SHP77 treated with DMSO at 0.1 percent for 48 hours (cell line): ENCODE measurements at places on chromosomes 1 and 21.

DNA sequence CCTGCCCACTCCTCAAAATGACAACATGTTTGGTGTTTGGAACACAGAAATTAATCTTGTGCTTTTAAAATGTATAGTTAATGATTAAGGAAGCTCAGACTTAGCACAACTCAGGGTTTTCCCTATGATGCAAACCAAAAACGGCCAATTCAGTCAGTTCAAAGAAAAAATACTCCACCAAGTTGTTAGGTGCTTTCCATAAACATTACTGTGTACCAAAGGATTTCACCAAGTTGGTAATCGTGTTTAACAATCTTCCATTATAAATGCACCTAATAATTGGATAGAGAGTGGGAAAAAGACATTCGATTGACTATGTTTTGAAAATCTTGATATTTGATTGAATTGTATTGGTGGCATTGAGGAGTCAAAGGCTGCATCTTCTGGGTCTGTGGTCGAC is 33.3 kb upstream of the DUSP10 start:
- no peak for DNase-seq

- DNase-seq: no peak
Measured at GRCh38 chr1:157978586-157979403, 14.7 kb upstream of the KIRREL1 start.

DNA sequence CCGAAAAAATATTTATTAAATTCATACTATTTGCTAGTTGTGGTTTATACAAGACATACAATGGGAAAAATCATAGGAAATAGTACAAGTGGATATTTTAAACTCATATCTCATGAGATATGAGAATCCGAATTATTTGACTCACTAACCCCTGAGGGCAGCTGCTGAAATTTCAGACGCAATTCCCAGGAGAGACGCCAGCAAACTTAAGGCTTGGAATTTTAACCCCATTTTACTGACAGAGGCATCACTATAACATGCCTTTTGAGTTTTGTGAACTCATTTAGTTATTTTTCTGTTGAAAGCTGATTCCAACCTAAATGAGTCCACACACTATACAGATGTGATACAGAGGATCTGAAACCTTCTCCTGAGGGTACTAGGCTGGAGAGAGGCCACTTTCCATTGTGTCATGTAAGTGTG is 5.9 kb upstream of the MROH9 start:
- DNase-seq: no peak

DNA sequence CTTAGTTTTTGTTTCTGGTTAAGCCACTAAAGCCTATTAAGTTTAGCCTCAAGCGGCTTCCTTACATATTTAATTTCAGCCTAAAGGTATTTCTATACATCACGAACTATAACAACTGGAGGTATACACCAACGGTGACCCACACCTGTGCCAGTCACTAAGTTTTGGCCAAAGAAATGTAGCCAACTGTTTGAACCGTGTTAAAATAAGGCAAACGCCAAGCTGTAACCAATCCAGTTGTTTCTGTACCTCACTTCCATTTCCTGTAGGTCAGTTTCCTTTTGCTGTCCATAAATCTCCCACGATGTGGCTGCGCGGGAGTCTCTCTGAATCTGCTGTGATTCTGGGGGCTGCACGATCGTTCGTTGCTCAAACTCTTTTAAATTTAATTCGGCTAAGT is 5.6 kb upstream of the ERO1B start:
- no peak for DNase-seq

- DNase-seq: no peak
Measured at GRCh38 chr1:230279583-230279945, 146.6 kb downstream of the PGBD5 start.

- no peak for DNase-seq
Measured at GRCh38 chr1:75035536-75035935, 98.7 kb upstream of the LHX8 start.

GRCh38 chr1:110370827-110371226 is 20.0 kb downstream of the SLC16A4 start:
- DNase-seq: no peak

DNA sequence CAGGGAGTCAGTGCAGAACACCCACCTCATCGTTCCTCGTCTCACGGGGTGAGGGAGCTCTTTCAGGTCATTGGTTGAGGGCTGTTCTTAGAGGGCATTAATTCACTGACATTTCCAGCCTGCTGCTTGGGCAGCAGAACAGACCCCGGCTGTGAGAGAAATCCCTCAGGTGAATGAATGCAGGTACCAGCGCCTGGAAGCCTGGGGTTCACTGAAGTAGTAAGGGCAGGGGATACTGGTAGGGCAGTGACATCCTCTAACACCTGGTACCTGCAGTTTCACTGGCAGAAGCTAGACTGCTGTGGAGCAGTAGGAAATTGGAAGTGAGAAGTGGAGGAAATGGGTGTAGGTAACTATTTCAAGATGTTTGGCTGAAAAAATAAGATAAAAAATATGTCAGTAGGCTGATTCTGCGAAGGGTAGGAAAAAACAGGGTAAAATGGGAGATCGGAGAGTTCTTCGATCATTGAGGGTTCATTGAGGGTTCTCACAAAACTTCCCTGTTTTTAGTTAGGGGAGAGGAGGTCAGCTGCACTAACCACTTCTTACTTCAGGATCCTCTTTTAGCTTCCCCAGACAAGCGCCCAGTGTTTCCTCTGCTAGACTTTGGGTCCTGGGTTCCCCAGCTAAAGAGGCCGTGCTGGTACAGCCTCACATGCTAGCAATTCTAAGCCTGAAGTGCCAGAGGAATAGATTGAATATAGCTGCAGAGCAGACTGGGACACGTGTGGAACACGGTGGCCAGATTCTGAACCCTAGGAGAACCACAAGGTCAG is 55.2 kb downstream of the RNF220 start:
- DNase-seq: no peak

DNA sequence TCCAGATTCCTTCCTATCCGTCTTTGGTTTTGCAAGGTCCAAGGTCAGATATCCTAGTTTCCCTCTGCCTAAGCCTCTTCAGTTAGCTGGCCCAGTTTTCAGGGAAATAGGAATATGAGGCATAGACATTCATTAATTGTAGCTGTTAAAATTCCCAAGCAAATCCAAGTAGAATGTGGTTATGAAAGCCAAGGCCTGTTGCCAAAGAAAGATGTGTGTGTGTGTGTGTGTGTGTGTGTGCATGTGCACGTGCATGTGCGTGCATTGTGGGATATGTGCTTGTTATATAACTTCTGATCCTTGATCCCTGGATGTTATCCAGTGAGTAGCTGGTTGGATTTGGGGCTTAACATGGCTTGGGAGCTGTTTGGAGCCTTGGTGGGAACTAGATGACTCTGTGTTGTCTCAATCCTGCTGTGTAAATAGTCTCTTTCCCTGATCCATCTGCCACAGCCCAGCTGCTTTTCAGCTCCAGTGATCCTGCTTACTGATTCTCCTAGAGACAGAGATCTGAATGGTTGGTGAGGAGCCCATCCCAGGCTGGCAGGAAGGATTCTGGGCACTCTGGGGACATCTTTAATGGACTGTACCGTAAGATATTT is 70.6 kb upstream of the GCLM start:
- peak; percentile 89 for DNase-seq

GRCh38 chr1:215779729-215780128 is 212.6 kb downstream of the KCTD3 start:
- no peak for DNase-seq
